ENCODE measurements at places on chromosomes 16 and 17.

DNA sequence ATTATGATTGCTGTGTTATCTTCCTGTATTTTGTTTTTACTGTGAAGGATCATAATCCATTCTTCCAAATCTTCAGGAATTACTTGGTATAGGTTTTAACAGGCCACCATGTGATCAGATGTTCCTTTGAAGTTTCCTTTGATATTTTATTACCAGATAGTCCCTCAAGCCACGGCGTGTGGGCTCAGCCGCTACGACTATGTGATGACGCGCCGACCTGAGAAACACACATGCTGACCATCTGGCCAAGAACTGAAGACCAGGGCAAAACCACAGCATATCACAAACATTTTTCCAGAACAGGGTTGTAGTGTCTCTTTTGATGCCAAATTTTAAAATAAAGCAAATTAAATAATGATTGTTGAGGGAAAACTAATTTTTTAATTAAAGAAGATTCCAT, 47.3 kb downstream of the ZCCHC14 start:
- no peak for DNase-seq

DNA sequence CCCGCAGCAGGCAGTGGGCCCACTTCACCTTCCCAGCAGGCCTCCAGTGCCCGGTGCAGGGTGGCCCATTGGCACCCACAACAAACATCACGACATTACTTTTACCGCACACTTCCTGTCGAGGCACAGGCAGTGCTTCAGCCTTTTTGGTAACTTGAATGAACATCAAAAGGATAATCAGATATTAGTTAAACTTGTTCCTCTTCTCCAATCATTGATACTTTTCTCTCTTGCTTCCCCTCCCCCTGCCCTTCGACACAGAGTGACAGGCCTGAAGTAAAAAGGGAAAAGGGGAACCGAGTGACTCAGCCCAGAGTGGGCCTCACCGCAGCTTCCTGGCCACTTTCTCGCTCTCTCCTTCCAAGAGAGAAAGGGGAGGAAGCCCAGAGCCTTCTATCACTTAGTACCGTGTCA, 507.0 kb downstream of the MAF start:
- no peak for DNase-seq

DNA sequence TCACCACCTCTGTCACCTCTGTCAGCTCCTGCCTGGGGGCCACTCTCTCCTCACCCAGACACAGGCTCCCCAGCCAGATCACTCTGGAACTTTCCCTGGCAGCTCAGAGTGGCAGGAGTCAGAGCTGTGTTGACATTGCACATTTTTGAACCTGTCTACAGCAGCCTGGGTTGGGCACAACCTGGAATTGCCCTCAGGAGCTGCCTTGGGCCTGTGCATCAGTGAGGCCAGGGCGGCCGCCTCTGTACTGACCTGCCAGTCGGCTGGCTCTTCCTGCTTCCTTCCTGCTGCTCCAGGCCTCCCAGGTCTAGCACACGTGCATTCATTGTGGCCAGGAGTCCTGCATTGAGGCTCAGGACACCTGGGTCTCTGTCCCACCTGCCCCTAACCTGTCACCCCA, 14.2 kb upstream of the TMEM11 start:
- no peak for DNase-seq

DNA sequence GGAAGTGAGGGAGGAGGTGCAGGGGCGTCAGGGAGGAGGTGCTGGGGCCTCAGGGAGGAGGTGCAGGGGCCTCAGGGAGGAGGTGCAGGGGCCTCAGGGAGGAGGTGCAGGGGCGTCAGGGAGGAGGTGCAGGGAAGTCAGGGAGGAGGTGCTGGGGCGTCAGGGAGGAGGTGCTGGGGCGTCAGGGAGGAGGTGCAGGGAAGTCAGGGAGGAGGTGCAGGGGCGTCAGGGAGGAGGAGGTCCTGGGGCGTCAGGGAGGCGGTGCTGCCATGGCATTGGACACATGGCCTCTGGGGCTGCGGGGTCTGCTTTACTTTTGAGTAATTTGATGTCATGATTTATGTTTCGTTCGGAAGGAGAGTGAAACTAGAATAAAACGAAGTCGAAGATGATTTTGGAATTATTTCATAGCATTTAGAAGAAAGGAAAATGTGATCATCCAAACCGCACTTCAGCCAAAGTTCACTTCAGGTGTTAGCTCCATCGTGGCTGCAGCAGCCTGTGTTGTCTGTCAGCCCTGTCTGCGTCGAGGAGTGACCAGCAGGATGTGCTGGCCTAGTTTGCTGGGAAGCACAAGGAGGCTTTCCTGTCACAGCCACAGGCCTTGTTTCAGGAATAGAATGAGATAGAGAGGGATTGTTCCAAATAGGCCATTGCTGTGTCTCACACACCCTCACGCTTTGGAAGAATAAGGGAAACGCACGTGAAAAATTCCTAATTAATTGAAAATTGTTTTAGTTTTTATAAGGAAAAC, 42.8 kb downstream of the RAB11FIP3 start:
- DNase-seq, result no peak

DNA sequence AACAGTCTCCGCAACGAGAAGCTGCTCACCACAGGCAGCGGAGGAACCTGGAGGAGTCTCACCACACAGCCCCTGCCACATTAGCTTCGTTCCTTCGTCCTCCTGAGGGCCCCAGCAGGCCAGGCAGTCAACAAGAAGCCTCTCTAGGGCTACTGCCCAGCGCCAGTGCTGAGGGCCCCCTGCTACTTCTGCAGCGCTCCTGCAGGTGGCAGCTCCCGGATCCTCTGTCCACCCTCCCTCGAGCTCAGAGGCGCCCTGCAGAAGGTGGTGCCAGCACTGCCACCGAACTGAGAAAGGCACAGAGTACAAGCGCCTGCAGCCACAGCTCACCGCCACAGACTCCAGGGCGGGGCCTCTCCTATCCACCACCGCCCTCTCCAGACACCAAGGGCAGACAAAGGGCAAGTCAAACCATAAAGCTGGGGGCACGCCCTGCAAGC, 27.3 kb downstream of the KDM8 start:
- DNase-seq, result no peak

- no peak for DNase-seq
These were observed 587.3 kb upstream of the CDH5 start for GRCh38 chr16:65779201-65779600.

- DNase-seq, result no peak
These were observed 454.3 kb downstream of the HAPSTR1 start for GRCh38 chr16:9545522-9546437.

DNA sequence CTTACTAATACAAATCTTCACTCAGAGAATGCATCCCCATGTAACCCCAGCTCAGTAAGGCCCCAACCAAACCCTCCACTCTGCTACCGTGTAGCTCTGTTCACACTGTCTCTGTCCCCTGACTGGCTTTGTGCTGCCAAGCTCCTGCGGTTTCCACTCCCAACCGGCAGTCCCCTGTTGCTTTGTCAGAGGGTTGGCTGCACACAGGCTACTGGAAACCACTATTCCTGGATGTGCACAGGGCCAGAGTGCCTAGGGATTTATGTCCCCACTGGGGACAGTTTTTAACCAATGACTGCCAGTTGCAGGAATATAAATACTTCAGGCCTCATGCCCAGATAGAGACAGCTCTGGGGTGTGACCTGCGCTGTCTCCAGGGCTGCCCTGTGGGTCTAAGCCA, 157.1 kb upstream of the C16orf82 start:
- DNase-seq, result no peak

DNA sequence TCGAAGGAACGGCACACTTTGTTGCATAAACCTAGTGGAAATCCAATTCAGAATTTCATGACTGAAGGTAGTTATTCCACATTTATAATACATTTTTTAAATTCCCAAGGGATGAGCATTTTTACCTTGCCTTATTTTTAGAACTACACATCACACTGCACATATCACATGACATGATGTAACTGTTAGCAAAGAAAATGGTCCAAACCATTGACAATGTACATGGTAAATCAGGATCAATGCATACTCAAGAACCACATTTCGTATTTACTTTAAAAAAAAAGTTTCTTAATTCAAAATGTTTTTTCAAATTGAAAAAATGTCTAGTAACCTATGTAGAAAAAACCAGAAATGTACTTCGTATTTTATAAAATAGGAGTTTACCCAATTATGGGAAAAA, 2.5 kb downstream of the KANSL1 start:
- peak; percentile 50 for DNase-seq

GRCh38 chr17:7237761-7238419, 1.4 kb downstream of the PHF23 start:
- peak; percentile 82 for DNase-seq

DNA sequence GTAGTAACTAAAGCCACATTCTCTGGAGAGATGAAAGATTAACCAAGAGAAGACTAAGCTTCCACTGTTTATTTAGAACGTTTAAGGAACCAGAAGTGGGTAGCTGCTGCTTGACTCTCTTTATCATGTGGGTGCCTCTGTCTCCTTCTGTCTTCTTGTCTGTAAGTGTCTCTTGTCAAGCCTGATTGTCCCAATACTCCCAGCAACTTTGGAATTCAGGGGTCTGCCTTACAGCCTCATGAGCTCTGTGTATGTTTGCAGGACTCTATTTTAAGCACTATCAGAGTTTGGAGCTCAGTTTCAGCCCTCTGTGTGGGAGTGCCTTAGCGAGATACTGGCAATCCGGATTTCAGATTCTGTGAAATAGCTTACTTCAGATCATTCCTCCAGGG, 29.3 kb upstream of the SPACA3 start:
- DNase-seq, result no peak

GRCh38 chr17:42345396-42346073, 42.7 kb downstream of the STAT3 start:
- no peak for DNase-seq

- DNase-seq, result peak; percentile 85
These were observed 31.0 kb upstream of the RHOT1 start for GRCh38 chr17:32111141-32111771.

Measured in adipocyte (in vitro differentiated cells).